Activated CD8-positive, alpha-beta memory T cell treated with anti-CD3 and anti-CD28 coated beads for 48 hours (primary cell): ENCODE measurements at places on chromosomes 16 and 17.

DNA sequence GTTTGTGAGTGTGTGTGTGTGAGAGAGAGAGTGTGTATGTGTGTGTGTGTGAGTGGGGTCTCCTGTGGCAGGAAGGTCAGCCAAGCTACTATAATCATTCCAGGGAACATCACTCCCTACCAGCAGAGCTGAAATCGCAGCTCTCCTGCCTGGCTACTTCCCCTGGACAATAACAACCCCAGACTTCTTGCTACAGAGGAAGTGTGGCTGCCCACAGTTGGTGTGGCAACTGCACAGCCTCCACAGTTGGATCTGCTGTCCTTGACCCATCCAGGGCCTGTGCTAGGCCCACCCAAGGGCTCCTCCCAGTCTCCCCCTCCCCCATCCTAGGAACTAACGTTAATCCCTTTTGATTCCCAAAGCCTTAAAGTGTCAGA lies 1.5 kb downstream of the SLC13A5 start:
- DNase-seq = no peak

GRCh38 chr17:1512351-1512750 lies 4.1 kb downstream of the INPP5K start:
- DNase-seq = no peak

DNA sequence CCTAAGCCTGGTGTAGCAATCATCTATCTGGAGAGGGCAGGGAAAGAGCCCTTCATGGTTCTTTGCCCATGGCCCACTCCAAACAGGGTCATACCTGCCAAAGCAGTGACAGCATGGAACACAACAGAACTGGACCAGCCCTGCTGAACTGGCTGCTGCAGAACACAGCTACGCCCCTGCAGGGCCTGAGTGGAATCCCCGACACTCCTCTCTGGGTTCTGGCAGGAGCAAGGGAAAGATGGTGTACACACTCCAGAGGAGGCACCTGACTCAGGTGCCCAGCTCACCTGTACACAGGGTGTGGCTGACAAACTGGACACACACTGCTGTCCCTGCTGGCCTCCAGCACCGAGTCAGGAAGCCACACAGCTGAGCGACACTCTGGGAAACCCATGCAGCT lies 19.8 kb downstream of the MIEF2 start:
- no peak for DNase-seq

- no peak for DNase-seq
Observed at GRCh38 chr17:28227316-28228108, 91.5 kb upstream of the TMEM97 start.

DNA sequence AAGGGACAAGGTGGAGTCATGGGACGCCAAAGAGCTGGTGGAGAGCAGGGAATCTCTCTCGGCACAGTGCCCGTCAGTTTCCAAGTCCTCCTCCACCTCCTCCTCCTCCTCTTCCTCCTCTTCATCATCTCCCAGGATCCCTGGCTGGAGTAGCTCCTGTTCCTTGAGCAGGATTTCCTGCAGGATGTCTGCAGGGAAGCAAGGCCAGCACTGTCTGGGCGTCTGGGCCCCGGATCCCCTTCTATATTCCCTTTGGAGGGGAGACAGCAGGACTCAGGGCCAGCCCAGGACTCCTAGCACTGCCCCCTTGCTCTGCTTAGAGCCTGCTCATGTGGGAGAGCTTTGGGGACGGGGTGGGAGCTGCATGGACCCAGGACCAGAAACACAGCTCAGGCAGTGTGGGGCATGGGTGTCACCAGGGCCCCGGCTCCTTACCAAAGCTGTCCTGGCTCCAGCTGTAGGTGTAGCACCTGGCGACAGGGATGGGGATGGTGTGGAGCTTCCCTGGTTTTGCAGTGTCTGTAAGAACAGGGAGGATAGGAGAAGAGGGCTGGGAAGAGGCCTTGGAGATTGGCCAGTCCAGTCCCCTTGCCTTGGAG lies 21.3 kb upstream of the PIK3R6 start:
- no peak for DNase-seq

DNA sequence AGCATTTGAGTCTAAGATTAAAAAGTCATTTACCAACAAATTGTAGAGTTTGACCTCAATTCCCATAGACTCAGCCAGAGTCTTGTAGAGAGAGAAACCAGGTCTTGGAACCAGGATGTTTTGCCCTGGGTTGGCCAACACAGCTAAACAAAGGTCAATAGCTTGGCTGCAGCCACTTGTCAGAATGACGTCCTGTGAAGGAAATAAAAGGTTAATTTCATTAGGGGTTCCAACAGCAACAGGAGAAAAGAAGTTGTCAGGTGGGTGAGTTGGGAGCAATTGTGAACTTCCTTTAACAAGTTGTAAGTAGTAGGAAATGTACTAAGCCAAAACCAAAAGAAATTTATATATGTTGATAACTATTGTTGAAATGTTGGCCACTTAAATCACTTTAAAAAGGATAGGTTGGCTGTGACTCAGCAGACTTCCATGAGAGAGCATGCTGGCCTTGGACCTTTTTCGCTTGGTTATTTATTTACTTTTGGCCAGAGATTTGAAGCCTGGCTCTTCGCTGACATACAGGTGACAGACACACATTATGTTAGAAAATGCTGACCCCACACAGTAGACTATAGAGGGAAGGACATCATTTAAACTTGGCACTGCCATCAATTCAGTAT lies 4.3 kb downstream of the TAT start:
- DNase-seq = no peak

DNA sequence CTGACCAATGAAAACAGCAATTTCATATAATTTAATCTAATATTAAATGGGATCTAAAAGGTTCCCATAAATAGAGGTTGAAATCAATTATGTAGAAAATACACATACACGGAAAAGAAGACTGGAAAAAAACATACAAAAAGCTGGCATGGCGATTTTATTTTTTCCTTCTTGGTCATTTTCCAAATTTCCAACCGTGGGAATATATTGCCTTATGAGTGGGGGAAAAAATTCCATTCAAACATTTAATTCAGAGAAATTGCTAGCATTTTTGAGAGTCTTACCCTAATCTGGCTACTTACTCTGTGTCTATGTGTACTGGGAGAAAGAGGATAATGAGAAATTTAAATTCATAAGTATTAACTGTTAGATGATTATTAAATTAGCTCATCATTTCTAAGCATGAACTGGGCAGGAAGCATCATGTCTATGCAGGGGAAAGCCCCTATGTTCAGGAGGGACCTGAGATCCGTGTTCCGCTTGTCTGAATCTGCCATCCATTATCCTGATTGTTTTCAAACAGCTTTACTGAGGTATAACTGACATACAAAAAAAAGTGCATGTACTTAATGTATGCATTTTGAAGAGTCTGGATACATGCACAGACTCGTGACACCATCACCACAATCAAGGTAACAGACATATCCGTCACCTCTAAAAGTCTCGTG lies 145.2 kb downstream of the XYLT1 start:
- no peak for DNase-seq

DNA sequence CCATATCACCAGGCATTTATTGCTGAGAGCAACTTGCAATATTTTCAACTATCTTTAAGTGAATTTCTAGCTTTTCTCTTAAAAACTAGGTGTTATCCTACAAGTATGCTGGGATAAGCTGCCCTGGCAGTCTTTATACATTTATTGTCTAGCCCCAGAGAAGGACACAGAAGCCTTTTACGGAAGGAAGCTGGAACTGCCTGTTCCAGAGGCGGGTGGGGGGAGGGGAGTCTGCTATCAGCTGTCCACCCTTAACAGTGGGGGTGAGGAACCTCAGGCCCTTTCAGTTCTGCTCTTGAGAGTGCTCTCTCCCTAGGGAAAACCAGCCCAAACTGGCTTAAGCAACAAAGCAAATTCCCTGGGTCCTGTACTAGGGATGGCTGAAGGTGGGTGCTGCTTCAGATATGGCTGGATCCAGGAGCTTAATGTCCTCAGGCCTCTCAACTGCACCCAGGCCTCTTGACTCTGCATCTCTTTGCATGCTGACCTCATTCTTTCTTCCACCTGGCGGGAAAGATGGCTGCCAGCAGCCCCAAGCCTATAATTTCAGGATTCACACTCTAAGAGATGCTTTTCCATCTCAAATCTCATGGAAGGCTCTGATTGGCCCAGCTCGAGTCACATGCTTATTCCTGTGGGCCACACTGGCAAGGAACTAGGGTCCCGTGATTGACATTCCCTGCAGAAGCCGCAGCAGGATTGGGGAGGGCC lies 16.6 kb downstream of the NAGPA start:
- DNase-seq = no peak

DNA sequence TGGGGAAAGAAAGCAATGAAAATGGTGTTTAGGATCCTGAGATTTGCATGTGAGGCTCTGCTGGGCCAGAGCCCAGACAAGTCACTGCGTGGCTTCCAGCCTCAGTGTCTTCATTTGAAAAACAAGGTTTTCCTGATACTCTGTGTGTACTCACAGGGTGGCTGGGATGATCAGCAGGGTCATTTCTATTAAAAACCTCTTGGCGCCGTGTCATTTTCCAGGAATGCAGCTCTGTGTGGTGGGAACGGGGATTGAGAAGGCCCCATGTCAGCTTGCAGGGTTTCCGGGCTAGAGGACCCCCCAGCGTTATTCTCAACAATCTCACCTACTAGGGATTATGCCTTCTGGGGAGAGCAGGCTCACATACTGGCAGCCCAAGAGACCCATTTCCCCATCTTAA lies 73.5 kb downstream of the FOXL1 start:
- DNase-seq = no peak

DNA sequence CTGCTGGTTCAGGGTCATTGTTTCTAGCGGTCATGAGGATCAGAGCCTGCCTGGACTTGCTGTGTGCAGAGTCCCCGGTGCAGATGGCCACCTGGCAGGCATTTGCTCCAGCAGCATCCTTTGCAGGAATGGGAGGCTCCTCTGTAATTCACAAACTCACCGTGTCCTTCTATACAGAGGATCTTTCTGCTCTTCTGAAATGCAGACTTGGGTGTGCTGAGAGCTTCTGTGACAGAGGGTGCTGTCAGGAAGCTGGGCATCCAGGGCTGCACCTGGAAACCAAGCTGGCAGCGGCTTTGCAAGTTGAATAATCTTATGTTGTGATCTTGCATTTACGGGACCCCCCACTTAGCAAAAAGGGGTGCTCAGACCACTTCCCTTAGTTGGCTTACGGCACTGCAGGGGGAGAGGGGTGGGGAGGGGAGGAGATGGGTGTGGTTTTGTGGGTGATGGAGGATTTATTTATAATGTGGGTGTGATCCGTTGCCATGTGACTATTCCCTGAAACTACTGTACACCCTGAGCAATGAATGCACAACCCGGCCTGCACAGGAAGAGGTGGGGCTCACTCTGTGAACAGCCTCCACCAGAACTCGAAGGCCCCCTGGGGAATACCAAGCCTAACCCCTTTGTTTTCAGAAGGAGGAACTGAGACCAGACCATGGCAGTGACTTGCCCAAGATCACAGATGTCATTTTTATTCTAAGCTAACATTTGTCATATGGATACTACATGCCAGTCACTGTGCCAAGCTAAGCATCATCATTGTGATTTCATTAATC lies 178.3 kb downstream of the PRKCB start:
- DNase-seq = peak; percentile 27

DNA sequence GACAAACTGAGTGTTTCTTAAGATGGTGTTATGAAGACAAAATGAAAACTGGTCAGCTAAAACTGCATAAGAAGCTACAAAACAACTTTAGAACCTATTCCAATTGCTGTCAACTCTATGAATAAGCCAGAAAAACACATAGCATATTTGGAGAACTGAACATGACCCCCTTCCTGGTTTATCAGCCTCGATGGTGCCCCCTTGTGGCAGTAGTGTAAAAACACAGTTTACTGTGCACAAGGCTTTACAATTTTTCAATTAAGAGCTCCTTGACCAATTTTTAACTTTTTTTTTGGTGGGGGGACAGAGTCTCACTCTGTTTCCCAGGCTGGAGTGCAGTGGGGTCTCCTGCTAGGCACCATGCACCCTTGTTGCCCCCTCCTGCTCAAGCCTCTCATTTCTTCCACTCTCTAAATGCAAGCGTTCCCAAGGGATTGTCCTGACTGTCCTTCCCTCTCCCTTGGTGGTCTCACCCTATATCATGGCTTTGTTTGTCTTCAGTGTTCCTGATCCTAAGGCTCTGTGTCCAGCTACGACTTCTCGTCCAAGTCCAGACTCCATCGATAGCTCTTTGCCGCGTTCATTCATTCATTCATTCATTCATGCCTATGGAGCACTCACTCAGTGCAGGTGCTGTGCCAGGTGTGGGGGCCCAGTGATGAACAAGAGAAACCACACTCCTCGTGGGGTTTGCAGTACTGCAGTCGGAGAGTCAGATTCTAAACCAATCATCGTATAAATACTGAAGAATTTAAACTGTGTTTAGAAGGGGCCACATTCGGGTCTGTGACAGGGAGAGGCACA lies 7.5 kb downstream of the EIF1 start:
- DNase-seq = peak; percentile 33

- no peak for DNase-seq
Observed at GRCh38 chr17:81239714-81240555, 817 bp downstream of the NDUFAF8 start.

DNA sequence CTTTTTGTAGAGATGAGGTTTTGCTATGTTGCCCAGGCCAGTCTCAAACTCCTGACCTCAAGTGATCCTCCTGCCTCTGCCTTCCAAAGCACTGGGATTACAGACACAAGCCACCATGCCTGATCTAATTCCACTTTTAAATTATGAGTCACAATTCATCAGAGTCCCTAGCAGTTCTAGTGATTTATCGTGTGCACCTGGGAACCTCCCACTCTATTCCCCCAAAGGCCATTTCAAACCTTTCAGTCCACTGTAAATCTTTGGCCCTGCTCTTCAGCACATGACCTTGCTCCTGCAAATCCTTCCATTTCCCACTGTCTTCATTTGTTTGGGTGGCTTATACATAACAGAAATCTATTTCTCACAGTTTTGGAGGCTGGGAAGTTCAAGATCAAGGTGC lies 73.0 kb downstream of the HS3ST2 start:
- DNase-seq = no peak

DNA sequence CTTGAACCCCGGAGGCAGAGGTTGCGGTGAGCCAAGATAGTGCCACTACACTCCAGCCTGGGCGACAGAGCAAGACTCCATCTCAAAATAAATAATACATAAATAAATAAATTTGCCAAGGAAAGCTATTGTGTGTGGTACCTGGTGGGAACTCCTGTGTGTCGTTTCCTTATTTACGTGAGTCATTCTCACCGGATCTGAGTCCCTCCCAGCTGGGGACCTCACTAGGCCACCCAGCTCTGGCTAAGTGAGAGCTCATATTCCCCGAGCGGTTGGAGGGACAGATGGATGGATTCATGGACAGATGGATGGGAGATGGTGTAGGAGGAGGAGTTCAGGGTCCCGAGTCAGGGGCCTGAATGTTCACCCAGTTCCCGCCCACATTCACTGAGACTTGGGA lies 22.9 kb upstream of the C1QL1 start:
- DNase-seq = no peak

GRCh38 chr16:48596326-48596725 lies 13.7 kb downstream of the N4BP1 start:
- peak; percentile 50 for DNase-seq

DNA sequence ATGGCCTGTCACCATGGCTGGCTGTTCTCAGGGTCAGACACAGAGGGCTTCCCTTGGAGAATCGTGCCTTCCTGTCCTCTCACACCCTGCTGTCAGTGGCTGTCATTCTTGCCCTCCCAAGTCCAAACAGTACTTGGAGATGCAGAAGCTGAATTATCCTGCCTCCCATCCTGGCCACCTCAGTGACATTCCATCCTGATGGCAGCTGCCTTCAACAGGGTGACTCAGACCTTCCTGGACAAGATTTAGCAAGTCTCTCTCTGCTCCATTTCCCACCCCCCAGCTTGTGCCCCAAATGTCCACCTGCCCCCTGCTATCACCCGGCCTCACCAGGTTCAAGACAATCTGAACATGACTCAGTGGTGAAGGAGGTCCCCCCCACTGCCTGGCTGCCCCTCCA lies 4.8 kb upstream of the KRT36 start:
- no peak for DNase-seq
